ENCODE measurements at places on chromosomes 16 and 17.

- no peak for DNase-seq
Observed at GRCh38 chr17:38352245-38353085, 821 bp downstream of the SOCS7 start.

GRCh38 chr17:41734949-41735313, 488 bp upstream of the HAP1 start:
- DNase-seq, result no peak

DNA sequence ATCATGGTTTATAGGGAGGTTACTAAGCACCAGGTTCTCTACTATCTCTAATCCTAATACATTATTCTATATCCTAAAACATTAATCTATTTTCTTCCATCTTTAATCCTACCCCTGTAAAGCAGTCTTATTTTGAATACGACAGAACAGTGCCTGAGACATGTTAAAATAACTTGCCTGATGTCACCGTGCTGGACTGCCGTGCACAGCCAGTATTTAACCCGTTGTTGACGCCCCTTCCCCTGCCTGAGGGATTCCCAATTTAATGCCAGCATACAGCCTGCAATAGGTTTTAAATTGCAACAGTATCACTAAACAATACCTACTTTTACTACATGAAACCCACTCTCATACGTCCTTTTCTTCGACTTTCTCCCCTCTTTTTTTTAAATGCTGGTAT, 133.3 kb downstream of the PARN start:
- DNase-seq, result no peak

DNA sequence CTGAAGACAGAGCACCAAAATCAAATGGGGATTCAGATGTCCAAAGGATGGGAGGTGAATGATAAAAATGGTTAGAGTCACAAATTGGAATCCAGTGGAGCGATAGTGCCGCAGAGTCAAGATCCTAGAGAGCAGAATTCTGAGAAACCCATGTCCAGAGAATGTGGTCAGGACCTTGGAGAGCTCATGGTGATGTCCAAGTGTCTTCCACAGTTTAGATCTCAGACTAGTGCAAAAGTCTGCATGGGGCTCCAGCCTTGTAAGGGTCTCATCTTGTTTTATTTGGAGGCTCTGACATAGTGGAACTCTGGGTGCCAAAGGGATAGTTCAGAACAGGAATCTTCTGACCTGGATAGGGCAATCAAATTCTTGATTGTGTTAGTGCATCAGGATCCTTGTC, 245.9 kb upstream of the HSBP1 start:
- no peak for DNase-seq

DNA sequence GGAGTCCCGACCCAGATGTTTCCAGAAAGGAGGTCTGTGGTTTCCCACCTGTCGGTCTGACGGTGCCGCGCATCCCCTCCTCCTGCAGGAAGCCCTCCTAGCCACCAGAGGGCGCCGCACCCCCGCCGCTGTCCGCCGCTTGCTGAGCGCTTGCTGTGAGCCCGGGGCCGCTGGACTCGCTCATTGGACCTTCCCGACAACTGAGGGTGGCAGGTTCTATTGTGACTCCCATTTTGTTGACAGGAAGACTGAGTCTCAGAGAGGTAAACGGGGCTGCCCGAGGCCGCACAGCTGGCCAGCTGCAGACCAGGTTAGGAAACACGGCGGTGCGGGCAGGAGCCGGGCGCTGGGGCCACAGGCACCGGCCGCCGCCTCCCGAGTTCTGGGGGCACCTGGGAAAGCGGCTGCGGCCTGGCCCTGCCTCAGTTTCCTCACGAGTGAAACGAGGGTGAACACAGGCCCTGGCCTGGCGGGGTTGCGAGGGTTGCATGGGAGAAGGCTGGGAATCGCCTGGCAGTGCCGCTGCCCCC, 191.1 kb upstream of the CIBAR2 start:
- DNase-seq, result peak; percentile 77

DNA sequence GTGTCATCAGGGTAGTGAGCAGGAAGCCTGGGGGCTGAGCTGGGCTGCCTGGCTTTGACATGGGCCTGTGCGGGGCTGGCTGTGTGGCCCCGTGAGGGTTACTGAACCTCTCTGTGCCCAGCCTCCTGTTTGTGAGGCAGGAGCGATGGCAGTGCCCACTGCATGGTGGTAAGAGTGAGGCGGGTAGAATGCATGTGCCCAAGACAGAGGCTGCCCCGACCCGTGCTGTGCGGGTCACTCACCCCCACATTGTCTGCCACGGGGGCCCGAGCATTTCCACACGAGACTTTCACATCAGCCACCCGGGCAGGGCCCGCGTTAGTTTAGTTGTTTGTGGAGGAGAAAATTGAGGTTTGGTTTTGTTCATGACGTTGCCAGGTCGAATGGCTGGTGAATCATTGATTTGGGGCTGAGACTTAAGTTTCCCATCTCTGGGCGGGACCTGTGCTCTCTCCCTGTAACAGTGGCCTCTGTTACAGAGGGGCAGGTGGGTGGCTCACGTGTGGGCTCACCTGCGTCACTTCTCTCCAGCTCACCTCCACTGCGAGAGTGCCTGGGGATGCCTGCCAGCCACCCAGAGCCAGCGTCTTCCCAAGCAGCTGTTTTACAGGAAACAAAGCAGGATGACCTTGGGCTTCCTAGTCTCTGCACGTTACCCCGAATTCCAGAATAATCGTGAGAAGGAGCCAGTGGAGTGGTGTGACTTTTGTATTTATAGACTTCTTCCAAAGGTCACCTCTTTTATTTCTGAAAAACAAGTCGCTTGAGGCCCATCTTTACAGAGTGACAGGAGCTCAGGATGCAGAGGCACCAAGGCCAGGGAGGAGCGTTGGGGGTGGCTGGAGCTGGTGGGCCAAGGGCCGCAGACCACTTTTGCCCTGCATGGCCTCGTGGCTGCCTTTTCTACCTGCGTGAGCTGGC, 150.6 kb downstream of the RPTOR start:
- no peak for DNase-seq

- DNase-seq, result no peak
Observed at GRCh38 chr16:76193906-76194615, 83.1 kb upstream of the CNTNAP4 start.

DNA sequence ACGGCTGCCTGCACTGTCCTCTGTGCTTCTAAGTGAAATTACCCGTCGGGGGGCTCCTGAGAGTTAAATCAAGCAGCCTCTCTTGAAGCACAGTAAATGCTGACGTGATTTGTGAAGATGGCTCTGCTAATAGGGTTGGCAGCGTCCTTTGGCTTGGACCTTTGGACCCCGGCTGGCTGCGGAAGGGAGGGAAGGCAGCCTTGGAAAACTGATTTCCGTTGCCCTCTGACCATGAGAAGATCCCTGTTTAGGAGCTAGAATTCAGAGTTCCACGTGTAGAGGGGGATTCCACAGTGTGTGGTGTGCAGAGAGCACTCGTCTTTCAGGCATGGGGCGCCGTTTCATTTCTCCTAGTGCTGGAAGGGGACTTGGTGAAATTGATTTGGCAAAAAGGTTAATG, 640.8 kb downstream of the WWOX start:
- DNase-seq, result no peak

DNA sequence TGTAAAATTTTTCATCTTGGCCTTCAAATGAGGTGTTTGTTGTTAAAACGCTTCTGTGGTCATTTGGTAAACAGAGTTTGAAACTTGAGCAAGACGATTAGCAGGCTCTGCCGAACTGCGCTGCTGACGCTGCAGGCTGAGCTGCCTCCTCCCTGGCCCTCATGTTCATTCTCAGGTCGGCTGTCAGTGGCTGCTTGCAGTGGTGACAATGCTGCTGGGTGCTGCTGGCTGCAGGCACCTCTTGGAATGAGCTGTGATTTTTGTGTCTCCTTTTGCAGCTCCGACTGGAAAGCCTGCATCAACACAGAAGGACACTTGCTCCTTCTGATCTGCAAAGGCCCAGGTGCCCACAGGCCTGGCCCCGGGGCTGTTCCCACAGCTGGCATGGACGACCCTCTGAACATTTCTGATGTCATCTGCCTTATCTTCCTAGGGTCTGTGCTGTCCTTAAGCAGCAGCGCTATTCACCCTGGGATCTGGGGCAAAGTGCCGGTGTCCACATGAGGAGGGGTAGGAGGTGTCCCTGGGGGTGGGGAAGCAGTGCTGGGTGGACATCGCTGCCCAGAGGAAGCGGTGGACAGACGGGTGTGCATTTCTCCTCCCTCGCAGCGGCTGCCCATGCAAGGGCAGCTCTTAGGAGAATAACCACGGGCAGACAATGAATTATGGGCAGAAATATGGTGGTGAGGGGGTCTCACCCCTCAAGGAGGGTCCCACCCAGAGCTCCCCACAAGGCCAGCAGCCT, 23.1 kb upstream of the OSGIN1 start:
- no peak for DNase-seq

GRCh38 chr17:41648411-41649195, 24.2 kb upstream of the KRT17 start:
- peak; percentile 84 for DNase-seq

GRCh38 chr17:67601897-67602296, 115.8 kb upstream of the NOL11 start:
- no peak for DNase-seq

DNA sequence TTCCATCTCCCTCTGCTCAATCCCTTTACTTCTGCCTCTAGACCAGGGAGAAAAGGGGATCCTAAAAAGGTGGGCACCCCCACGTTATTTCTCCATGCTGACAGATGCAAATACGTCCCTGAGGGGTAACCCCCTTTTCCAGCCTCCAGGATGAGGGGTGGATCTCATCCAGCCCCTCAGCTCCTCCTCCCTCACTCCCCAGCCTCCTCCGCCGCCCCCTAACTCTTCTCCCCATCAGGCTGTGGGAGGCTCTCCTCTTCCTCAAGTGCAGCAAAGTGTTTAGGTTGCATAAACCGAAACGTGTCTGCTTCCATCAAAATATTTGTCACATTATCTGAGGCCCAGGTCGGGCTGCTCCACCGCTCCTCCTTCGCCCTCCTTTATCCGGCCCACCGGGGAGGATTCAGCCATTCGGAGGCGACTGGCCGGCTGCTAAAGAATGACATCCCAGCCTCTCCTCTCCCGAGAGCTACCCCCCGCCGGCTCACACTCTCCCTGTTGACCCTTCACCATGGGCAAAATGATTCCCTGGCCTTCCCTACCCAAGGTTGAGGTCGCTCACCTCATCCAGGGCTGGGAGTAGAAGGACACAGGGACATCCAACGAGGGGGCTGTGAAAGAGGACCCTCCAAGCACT, 1.2 kb upstream of the C1QL1 start:
- DNase-seq, result no peak

- peak; percentile 66 for DNase-seq
Observed at GRCh38 chr16:77971306-77972061, 50.9 kb upstream of the CLEC3A start.

DNA sequence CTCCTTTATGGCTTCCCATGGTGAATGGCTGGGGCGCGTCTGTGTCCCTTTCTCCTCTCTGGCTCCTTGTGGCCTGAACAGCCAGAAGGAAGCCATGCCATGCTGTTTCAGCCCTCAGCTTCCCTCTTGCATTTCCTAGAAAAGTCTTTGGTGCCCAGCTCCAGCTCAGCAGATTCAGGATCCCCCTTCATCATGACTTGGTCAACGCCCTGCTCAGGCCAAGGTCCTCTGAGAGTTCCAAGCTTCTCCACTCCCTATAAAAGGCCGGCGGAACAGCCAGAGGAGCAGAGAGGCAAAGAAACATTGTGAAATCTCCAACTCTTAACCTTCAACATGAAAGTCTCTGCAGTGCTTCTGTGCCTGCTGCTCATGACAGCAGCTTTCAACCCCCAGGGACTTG, at the start of gene CCL13:
CCL13 (plus strand) TSS at position 287 of the 400 bp plus-strand sequence; CDS start at position 334, 47 bp downstream.
- DNase-seq, result no peak

GRCh38 chr16:50462793-50463507, 85.2 kb upstream of the NKD1 start:
- peak; percentile 3 for DNase-seq

DNA sequence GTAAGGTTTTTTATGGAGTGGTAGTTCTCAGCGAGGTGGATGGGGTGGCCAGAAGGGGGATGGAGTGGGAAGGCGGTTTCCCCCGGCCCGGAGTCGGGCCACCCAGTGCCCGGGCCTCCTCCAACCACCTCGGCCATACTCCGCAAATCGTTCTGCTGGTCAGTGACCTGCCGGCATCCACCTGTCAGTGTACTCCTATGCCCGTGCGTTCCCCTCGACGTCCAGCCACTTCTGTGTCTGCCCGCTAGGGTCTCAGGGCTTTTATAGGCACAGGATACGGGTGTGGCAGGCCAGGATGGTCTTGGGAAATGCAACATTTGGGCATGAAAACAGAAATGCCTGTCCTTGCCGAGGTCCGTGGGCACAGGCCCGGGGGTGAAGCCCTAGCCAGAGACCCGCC, 19.3 kb upstream of the ASGR2 start:
- no peak for DNase-seq

- no peak for DNase-seq
Observed at GRCh38 chr16:19967561-19967960, 82.9 kb upstream of the GPRC5B start.
